M059J (cell line): ENCODE measurements at places on chromosomes 1 and 21.
A peak's percentile ranks its signal among the peaks of the same experiment; 100 is the strongest.

DNA sequence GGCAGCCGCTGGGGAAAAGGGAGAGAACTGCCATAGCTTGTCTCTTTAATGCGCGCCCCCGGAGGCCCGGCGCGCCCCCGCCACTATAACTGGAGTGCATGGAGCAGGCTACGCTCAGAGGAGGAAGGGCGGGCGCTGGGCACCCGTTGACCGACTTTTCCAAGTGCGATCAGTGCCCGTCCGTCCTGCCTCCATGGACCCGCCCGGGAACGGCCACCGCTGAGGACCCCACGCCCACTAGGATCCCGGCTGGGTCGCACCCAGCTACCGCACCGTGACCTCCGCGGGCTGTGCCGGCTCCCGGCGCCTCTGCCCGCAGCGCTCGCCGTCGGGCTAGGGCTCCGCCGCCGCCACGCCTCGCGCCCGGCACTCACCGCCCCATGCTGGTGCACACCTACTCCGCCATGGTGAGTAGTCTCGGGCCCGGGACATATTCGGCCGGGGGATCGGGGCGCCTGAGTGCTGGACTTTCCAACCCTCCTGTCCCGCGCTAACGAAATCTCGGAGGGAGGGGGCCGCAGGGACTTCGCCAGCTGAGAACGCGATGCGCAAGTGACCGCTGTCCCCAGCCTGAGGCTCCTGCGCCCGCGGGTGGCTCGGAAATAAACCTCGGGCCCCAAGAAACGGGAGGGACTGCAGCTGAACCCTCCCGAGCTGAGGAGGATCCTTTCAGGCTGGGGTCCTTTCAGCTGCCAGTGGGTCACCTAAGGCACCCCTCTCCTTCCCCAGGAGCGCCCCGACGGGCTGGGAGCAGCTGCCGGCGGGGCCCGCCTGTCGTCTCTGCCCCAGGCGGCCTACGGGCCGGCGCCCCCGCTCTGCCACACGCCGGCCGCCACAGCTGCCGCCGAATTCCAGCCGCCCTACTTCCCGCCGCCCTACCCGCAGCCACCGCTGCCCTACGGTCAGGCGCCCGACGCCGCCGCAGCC is at the start of gene TFAP2E:
Gene TFAP2E, plus strand, starts transcription at position 117 of the 927 bp plus-strand sequence. Its CDS starts 264 bp downstream, at position 381.
- DNase-seq = peak; percentile 57

- no peak for DNase-seq
These were observed 32.6 kb downstream of the B3GALT5 start for GRCh38 chr21:39645331-39645730.

- DNase-seq = no peak
These were observed 102.7 kb downstream of the TENT5C start for GRCh38 chr1:117708323-117709248.

- no peak for DNase-seq
These were observed 12.7 kb downstream of the DHCR24 start for GRCh38 chr1:54874079-54874830.

- DNase-seq = no peak
These were observed 46.0 kb downstream of the GRIK3 start for GRCh38 chr1:36988321-36988720.

DNA sequence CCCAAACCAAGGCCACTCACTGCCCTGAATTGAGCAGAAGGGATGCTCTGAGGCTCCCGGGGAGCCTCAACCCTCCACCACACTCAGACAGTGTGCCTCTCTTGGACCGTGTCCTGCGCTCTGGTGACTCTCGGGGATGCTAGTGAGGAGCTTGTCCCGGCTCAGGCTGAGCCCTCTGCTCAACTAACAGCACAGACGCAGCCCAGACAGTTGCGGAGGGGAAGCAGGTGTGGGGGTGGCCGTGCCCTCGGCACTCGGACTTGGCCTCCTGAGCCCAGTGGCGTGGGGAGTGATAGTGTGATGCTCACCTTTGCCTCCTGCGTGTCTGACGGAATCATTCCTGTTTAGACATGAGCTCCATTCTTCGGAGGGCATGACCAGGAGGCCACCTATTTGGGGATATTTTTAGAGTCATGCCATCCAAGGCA is 15.4 kb upstream of the SLC19A1 start:
- no peak for DNase-seq

DNA sequence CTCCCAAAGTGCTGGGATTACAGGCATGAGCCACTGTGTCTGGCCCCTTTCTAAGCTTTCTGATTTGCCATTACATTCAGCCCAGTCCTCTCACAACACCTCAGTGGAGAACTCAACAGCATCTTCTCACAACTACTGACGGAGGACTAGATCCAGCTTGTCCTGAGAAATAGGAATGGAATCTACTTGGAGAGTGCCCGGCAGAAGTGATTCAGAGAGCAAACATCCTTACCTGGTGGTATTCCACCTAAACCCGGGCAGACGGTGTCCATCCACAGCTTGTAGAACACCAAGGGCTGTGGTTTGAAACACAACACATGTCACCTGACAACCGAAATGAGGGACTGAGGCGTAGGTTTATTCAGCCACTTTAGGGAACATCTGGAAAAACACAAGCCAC is 28.8 kb upstream of the CCSAP start:
- DNase-seq = no peak

DNA sequence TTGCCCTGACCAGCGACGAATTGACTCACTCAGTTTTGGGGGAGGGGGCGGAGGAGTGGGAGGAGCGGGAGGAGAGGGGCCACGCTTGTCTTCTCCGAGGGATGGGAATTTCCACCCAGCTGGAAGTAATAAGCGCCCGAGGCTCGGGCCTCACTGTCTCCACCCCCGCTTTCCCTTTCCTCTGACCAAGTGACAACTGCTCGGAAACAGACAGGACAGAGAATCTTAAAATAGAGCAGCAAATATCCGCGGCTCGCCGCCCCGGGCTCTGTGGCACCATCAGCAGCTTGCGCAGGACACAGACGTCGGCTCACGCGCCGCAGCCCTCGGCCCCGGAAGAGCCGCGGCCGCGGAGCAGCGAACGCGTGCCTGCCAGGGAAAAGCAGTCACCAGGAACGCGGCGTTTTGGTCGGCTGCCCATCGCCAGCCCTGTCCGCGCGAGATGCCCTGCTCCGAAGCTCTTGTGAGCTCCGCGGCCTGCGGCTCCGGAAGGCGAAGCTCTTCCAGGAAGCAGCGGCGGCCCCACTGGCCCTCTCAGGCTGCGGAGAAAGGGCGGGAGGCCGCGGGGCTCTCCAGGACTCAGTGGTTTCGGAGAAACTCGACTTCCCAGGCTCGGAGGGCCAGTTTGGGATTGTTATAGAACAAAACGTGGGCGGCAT is 10.7 kb upstream of the RGS16 start:
- DNase-seq = peak; percentile 86

DNA sequence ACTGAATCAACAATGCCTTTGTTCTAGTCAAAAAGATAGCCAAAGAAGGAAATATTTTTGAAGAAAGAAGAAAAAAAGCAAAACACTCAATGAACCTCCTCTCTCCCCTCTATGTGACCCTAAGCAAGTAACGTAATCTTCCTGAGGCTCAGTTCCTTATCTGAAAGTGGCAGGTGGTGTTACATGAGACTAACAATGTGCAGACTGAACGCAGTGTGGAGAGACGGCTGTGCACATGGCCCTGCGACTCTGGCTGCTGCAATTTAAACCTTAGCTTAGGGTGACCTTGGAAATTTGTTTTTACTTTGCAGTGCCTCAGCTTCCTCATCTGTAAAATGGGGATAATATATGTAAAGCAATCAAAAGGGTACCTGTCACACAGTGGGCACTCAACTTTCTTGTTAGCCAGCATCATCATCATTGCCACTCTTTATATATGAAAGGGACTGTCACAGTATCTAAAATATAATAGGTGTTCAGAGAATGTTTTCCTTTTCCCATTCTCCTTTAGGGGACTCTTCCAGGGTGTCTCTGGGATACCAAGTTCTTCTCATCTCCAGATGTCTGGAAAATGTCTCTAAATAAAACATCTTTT is 100.1 kb upstream of the JUN start:
- DNase-seq = no peak

- no peak for DNase-seq
These were observed 143.5 kb downstream of the ASTN1 start for GRCh38 chr1:177020851-177021589.

GRCh38 chr1:230112131-230112701 is 45.2 kb downstream of the GALNT2 start:
- DNase-seq = no peak

- DNase-seq = no peak
These were observed 49.5 kb downstream of the LYST start for GRCh38 chr1:235817101-235817728.

DNA sequence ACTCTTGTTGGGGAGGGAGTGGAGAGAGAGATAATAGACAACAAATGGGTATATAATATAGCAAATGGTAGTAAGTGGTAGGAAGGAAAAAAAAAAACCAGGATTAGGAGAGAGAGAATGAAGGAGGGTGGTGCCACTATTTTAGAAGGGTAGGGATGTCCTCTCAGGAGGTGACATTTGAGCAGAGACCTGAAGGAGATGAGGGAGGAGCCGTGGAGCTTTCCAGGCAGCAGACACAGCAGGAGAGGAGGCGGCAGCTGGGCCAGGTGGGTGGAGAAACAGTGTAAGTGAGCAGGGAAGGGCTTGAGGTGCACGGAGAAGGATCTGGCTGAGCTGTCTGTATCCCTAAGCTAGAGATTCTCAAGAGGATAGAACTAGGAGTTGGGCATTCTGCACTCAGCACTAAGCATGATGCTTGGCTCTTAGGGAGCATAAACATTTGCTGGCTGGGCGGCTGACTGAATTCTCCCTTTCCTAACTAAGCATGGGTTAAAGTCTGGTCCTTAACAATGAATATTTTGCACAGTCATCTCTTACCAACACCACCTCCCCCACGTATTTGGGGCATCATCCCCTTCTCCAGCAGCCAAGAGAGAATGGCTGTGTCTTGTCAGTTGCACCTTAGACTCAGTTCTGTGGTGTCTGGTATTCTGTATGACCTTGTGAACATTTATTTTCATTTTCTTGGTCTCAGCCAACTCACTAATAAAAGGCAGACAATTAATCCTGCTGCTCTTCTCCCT is 27.6 kb upstream of the SARS1 start:
- DNase-seq = no peak

GRCh38 chr1:210706246-210706645 is 377.5 kb downstream of the HHAT start:
- DNase-seq = peak; percentile 46

GRCh38 chr1:54291276-54292001 is 91.5 kb downstream of the MRPL37 start:
- no peak for DNase-seq

- DNase-seq = peak; percentile 28
These were observed 670.6 kb upstream of the PKN2 start for GRCh38 chr1:88013485-88013884.

- no peak for DNase-seq
These were observed 653.5 kb downstream of the PTPRU start for GRCh38 chr1:29889776-29890175.

- DNase-seq = peak; percentile 99
These were observed 15.5 kb upstream of the CITED4 start for GRCh38 chr1:40877698-40878097.

DNA sequence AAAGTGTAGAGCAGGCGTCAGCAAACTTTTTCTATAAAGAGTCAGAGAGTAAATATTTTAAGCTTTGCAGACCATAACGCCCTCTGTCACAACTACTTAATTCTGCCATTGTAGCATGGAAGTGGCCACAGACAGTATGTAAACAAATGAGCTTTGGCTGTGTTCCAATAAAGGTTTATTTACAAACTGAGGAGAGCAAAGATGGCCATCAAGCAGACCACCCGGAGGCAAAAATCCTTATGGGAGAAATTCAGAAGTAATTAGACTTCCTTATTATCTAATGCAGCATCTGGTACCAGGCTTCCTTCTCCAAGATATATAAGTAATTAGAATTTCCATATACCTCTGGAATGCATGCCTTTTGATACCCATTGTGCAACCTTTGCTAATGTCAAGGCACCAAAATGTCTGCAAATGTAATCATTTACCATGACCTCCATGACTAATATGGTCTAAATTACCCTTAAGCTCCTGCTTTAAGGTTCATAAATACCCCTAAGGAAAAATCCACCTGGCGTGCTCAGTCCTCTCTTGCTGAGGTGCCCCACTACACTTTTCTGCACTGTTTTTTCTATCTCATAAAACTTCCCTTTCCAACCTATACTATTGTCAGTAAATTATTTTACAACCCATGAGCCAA is 377.8 kb downstream of the MATN1 start:
- DNase-seq = no peak

DNA sequence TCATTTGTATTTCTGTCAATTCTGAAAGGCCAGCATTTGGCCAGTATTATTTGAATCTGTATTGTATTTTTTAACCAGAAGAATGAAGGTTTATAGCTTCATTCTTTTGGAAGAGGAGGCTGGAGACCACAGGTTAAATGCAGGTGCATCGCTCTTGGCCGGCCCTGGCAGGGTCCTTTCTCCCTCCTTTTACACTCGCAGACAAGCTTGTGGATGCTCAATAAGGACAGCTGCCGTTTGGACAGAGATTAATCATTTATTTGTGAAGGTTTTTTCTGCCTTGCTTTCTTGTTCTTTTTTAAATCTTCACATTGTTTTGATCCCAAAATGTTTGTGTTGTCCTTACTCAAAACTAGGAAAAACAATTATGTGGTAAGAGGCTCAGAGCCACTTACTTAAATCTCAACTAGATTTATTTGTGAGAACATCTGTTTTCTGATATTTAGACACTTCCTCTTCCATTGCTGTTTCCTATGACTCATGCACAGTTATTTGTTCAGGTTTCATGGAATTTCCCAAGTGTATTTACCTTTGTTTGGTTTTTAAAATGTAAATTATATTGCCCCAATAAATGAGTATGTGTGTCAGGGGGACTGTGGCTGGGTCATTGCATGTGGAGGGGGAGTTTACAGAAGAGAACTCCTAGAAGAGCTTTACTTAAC is 46.7 kb upstream of the LAMC2 start:
- peak; percentile 57 for DNase-seq

- no peak for DNase-seq
These were observed 21.0 kb upstream of the LORICRIN start for GRCh38 chr1:153238527-153238926.

- peak; percentile 71 for DNase-seq
These were observed 97.4 kb downstream of the PATJ start for GRCh38 chr1:61839679-61840078.

- DNase-seq = no peak
These were observed 57.1 kb downstream of the RAP1GAP start for GRCh38 chr1:21612057-21612456.

DNA sequence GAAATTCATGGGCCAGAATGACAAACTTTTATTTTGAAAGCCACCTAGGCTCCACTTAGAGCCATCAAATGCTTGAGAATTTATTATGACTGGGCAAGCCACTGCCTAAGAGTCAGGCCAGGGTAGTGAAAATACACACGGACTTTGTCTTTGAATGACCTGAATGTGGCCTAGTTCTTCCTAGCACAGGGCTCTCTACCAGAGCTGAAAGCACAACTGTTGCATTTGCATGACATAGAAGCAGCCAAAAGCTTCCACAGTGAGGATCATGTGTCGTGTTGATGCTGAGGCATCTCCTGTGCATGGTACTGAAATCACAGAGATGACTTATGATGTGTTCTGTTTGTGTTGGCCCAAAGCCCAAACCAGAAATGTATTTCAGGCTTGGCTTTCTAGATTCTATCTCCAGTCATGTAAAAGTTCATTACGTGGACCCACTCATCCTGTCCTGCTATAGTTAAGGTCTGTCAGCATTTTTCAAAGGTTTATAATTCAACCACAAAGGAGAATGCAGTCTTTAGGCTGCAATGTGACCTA is 164.0 kb upstream of the UBE2U start:
- peak; percentile 99 for DNase-seq
